ENCODE measurements at places on chromosomes 1 and 21.

DNA sequence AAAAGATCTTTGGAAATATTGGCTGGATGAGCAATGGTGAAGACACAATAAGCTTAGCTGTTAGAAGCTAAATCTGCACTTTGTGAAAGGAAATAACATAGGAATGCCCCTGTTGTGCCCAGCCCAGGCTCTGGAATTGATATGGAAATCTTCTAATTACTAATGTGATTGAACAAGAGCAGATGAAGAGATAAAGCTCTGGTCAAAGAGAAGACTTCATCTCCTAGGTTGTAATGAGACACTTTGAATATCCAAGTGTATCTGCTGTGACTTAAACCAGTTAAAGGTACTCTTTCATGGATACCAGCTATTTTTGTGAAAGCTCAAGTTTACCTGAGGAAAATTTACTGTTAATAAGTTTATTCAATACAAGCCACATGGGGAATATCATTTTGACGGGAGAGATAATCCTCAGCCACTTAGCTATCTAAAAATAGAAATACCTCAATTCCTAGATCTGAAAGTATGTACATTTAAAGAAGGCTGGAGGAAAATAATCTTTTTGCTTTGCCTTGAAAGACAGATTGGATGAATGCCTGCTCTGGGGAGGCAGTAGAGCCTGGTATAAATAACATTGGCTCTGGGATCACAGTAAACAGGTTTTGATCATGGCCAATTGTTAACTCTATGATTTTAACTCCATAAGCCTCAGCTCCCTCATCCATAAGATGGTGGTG is 494.0 kb upstream of the B3GALT2 start:
- H3K4me3 ChIP-seq: no peak overlapping the region
- no peaks in the 10 kb centered on the region for H3K36me3 ChIP-seq
- no peaks in the 10 kb centered on the region for H3K27me3 ChIP-seq
- DNase-seq: no peak
- H3K4me1 ChIP-seq: no peaks in the 10 kb centered on the region

DNA sequence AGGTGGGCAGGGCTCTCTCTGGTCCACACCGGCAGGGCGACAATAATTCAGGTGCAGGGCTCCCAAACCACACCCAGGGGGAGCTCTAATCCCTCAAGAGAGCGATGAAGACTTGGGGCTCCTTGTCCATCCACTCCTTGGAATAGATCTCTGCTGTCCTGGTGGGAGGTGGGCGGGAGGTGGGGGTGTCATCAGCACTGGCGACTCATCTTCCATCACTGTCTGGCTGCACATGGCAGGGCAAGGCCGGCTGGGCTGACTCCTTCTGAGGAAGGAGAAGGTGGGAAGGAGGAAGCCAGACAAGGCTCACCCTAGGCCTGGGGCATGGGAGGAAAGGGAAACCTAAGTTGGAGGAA is 29.3 kb downstream of the TNNT2 start:
- H3K36me3 ChIP-seq: no peaks in the 10 kb centered on the region
- no peak for DNase-seq
- H3K4me1 ChIP-seq: no peaks in the 10 kb centered on the region
- no peak overlapping the region for H3K4me3 ChIP-seq
- H3K27me3 ChIP-seq: no peaks in the 10 kb centered on the region

DNA sequence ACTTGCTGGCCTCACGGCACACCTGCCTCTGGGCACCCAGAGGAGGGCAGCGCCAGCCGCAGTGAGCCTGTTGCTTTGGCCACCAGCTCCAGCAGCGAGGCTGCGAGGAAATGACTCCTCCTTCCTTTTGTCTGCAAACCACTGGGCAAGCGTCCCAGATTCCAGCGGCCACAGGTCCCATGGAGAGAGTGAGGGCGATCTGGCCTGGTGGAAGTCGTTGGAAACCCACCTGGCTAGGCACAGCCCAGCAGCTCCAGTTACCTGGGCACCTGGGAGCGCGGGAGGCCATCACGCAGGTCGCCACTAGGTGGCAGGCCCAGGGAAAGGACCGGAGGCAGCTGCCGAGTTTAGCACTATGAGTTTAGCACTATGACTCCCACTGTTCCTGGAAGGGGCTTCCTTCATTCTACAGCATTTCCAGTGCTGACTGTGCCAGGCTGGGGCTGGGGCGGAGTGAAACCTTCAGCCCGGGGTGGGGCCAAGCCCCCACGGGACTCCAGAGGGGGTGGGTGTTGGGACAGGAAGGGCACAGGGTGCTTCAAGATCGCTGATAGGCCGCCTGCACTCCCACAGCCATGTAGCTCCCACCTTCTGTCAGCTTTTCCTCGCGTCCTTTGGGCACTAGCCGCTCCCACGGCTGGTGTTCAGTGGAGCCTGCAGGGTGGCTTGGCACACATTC is 1.1 kb upstream of the ESPN start:
- H3K4me3 ChIP-seq: no peak overlapping the region
- peaks cover 4% of the 10 kb centered on the region for H3K27me3 ChIP-seq
- no peak for DNase-seq
- H3K4me1 ChIP-seq: peaks cover 40% of the 10 kb centered on the region
- H3K36me3 ChIP-seq: no peaks in the 10 kb centered on the region

- no peaks in the 10 kb centered on the region for H3K27me3 ChIP-seq
- H3K4me1 ChIP-seq: peaks cover 87% of the 10 kb centered on the region
- H3K36me3 ChIP-seq: no peaks in the 10 kb centered on the region
- DNase-seq: no peak
- H3K27ac ChIP-seq: peak overlapping the region; percentile 98
Observed at GRCh38 chr1:54272772-54273091, 72.8 kb downstream of the MRPL37 start.

DNA sequence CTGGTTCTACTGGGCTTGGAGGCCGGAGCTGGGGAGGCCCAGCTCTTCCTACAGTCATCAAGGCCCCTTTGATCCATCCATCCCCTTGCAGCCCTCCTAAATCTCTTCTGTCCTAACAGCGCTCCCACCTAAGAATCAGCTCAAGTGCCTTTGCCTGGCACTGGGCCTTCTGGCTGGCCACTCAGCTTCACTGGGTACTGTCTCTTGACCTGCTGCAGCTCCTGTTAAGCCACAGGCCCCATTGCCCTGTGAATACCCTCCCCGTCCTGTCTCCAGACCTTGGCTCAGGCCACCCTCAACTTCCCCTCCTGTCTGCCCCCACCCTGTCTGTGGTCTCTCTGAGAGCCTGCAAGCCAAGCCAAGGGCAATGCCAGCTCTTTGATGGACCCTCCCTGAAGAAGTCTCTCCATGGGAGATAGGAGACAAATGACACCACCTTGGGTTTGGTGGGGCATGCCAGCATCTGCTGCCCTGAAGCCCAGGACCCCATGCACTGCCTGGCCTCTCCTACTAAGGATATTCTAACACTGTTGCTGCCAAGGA is 27.3 kb downstream of the FAM151A start:
- H3K4me1 ChIP-seq: no peaks in the 10 kb centered on the region
- no peak overlapping the region for H3K4me3 ChIP-seq
- no peak for DNase-seq
- H3K27me3 ChIP-seq: no peaks in the 10 kb centered on the region
- peaks cover 78% of the 10 kb centered on the region for H3K36me3 ChIP-seq

- DNase-seq: no peak
- no peak overlapping the region for H3K27ac ChIP-seq
- no peaks in the 10 kb centered on the region for H3K4me1 ChIP-seq
- no peaks in the 10 kb centered on the region for H3K27me3 ChIP-seq
Observed at GRCh38 chr1:85975912-85976371, 180.6 kb downstream of the COL24A1 start.

GRCh38 chr1:173161510-173162221 is 45.5 kb downstream of the TNFSF4 start:
- H3K4me3 ChIP-seq: no peak overlapping the region
- H3K36me3 ChIP-seq: no peaks in the 10 kb centered on the region
- no peak for DNase-seq
- H3K4me1 ChIP-seq: no peaks in the 10 kb centered on the region
- no peaks in the 10 kb centered on the region for H3K27me3 ChIP-seq

GRCh38 chr1:165376811-165377311 is 20.3 kb upstream of the LMX1A start:
- peak overlapping the region; percentile 38 for H3K4me3 ChIP-seq
- peaks cover 10% of the 10 kb centered on the region for H3K4me1 ChIP-seq
- peaks cover 23% of the 10 kb centered on the region for H3K27me3 ChIP-seq
- H3K27ac ChIP-seq: peak overlapping the region; percentile 57
- H3K36me3 ChIP-seq: no peaks in the 10 kb centered on the region
- no peak for DNase-seq

DNA sequence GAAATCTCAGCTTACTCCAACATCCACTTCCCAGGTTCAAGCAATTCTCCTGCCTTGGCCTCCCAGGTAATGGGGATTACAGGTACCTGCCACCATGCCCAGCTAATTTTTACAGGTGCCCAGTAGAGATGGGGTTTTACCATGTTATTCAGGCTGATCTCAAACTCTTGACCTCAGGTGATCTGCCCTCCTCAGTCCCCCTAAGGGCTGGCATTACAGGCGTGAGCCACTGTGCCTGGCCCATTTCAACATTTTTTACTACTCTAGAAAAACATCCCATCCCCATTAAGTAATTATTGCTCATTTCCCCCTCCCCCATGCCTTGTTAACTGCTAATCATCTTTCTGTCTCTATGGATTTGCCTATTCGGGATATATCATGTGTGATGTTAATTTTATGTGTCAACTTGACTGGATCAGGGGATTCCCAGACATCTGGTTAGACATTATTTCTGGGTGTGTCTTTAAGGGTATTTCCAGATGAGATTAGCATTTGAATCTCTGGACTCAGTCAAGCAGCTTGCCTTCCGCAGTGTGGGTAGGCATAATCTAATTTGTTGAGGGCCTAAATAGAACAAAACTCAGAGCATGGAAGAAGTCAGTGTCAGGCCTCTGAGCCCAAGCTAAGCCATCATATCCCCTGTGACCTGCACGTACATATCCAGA is 33.0 kb upstream of the ZBTB8B start:
- no peak overlapping the region for H3K4me3 ChIP-seq
- DNase-seq: no peak
- peaks cover 16% of the 10 kb centered on the region for H3K27me3 ChIP-seq
- H3K27ac ChIP-seq: no peak overlapping the region
- no peaks in the 10 kb centered on the region for H3K36me3 ChIP-seq
- no peaks in the 10 kb centered on the region for H3K4me1 ChIP-seq

DNA sequence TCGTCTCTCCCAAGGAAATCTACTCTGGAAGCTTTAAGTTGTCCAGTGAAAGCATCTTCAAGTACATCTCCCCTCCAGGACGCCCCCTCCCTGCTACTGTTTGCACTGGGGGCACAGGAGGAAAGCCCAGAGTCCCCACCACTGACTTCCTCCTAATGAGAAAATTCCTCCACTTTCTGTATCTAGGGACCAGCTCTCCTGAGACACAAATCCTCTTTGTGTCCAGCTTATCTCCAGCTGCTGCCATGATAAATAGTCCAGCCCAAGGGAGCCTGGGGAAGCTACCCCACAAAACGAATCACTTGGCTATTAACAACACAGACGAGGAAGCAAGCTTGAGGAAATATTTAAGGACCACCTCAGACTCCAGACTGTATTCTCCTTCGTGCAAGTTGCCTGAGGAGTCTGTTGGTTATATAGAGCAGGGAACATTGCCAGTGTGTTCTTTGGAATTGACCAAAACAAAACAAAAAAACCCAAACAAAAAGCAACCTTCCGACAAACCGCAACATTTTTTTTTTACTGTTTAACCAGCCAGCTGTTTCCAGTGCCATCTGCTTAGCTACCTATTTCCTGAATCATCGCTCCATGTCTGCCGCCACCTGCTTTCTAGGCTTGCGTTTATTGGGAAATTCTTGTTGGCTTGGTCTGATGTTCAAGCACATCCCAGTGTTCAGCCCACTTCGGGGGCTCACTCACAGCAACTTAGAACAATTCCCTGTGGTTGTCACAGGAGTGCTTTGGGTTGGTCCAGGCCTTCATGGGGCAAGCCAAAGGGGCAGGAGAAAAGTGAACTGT is 7.7 kb downstream of the C1orf226 start:
- H3K27ac ChIP-seq: no peak overlapping the region
- H3K4me1 ChIP-seq: no peaks in the 10 kb centered on the region
- no peaks in the 10 kb centered on the region for H3K36me3 ChIP-seq
- peak; percentile 31 for DNase-seq
- H3K4me3 ChIP-seq: no peak overlapping the region

DNA sequence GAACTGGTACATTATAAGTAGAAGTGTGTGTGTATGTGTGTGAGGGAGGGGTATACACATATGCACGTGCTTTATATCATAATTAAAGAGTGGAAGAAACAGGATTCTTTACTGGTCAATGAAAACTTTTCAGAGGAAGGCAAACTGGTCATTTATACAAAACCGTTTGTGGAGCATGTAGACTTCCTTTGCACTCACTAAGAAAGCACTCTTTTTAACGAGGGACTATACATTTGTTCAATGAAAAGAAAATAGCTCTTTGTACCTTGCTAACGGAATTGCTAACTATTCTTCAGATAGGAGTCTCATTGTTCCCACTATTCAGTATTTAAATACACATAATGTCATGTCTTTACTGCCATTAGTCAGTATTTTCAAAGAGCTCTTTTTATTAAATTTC is 219.3 kb downstream of the ST6GALNAC3 start:
- H3K4me3 ChIP-seq: no peak overlapping the region
- H3K27me3 ChIP-seq: no peaks in the 10 kb centered on the region
- H3K36me3 ChIP-seq: no peaks in the 10 kb centered on the region
- no peaks in the 10 kb centered on the region for H3K4me1 ChIP-seq

- H3K36me3 ChIP-seq: no peaks in the 10 kb centered on the region
- no peak for DNase-seq
- H3K27ac ChIP-seq: no peak overlapping the region
- no peaks in the 10 kb centered on the region for H3K27me3 ChIP-seq
- H3K4me1 ChIP-seq: no peaks in the 10 kb centered on the region
Observed at GRCh38 chr1:168141871-168142385, 5.2 kb upstream of the GPR161 start.

DNA sequence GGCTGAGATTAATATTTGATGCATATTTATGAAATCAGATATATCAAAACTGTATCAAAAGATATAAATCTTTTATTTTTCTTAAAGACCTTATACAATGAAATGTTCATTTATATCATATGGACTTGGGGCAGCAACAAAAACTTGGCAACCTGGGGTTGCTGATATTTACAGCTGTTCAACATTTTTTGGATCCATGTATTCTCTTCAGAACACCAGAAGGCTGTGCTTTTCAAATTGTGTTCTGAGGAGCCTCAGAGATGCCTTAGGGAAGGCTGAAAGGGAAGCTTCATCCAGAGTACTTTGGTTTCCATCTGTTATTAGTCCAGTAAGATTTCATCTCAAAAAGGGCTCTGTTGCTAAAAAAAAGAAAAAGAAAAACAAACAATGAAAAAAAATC is 94.8 kb downstream of the DISC1 start:
- no peak for DNase-seq
- no peak overlapping the region for H3K4me3 ChIP-seq
- H3K27me3 ChIP-seq: no peaks in the 10 kb centered on the region
- no peaks in the 10 kb centered on the region for H3K4me1 ChIP-seq
- H3K36me3 ChIP-seq: no peaks in the 10 kb centered on the region

All from tibial artery (tissue), 4 donors.